ENCODE measurements at places on chromosomes 13 and 19. TPM values are rescaled to one million over a fixed set of nuclear protein-coding genes. Genes with fewer than 3 reads are reported as not detected.

DNA sequence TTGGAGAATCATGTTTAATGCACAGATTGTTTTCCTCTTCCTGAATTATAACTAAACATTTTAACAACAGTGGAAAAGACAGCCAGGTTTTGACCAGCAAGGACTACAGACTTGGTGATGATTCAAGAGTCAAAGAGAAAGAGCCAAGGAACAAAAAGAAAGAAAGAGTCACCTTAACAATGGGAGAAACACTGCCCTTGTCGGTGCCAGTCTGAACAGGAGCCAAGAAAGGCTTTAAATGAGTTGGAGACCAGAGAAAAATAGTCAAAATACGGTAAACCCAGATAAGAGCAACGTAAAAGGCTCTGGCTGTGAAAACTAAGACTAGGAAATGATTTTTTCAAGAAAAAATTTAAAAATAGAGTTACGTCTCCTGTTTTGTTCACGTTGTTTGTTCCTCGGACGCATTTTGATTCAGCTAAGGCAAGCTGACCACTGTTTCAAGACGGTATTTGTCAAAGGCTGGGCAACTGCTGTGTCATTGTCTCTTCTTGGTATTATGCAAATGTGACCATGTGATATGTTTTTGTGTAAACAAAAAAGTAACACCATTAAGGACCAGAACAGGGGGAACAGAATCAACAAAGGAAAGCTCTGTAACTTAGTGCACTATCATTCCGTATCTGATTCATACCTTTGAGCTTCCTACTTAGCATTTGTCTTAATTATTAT, 634.5 kb downstream of the LIG4 start:
- no peak overlapping the region for H3K4me3 ChIP-seq
- H3K27ac ChIP-seq, result no peak overlapping the region
- H3K36me3 ChIP-seq, result no peaks in the 10 kb centered on the region
- no peak for DNase-seq

- DNase-seq, result peak; percentile 61
- no peak overlapping the region for H3K27ac ChIP-seq
- no peaks in the 10 kb centered on the region for H3K27me3 ChIP-seq
- H3K36me3 ChIP-seq, result no peaks in the 10 kb centered on the region
Measured at GRCh38 chr13:77836423-77836822, 82.2 kb downstream of the EDNRB start.

GRCh38 chr19:8265872-8266271, 42.3 kb downstream of the CD320 start:
- no peak for DNase-seq
- H3K4me3 ChIP-seq, result no peak overlapping the region
- peaks cover 14% of the 10 kb centered on the region for H3K36me3 ChIP-seq

- H3K27ac ChIP-seq, result no peak overlapping the region
- no peak overlapping the region for H3K4me3 ChIP-seq
- no peak for DNase-seq
- peaks cover 13% of the 10 kb centered on the region for H3K4me1 ChIP-seq
- no peaks in the 10 kb centered on the region for H3K36me3 ChIP-seq
Measured at GRCh38 chr13:21063031-21063430, 1.6 kb upstream of the LATS2 start.

GRCh38 chr13:70623239-70623638, 515.0 kb upstream of the KLHL1 start:
- DNase-seq, result peak; percentile 33
- H3K27me3 ChIP-seq, result no peaks in the 10 kb centered on the region
- H3K36me3 ChIP-seq, result no peaks in the 10 kb centered on the region
- no peak overlapping the region for H3K4me3 ChIP-seq
- H3K4me1 ChIP-seq, result no peaks in the 10 kb centered on the region
- no peak overlapping the region for H3K27ac ChIP-seq

DNA sequence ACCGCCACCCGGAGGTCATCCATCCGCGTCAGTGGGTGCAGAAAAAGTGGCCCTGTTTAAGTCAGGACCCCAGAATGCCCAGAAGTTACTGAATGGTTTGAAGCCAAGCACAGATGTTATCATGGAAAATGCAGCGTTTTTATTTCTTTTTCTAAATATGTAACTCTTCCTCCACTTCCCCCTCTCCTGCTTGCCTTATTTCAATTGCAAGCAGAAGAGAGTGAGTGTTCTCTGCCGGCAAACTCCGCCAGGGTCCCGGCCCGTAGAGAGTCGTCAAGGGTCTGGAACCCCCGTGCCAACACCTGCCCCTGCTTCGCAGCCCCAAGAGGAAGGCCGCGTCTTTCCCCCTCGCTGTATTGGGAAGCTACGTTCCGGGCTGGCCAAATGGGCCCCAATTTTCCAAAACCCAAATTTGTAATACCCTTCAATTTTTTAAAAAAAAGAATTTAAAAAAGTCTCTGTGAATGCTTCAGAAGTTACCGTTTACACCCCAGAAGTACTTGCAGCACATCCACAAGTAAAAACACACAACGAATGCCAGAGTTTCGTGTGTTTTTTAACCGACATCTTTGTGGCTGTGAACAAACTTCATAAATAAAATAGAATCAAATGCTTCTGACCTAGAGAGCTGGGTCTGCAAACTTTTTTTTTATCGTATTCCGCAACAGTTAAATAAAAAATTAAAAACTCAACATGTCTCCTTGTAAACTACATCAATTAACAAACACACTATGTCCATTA, 712 bp upstream of the PDX1 start:
- no peak for DNase-seq
- no peak overlapping the region for H3K4me3 ChIP-seq
- no peaks in the 10 kb centered on the region for H3K36me3 ChIP-seq
- peaks cover 96% of the 10 kb centered on the region for H3K27me3 ChIP-seq

The PRSS57 gene
- total RNA-seq, result 0.04 TPM

The F10 gene
- 41.0 TPM for total RNA-seq

Measured in muscle of leg (tissue), 16 donors.